T-helper 2 cell treated with Interferon-gamma antibody and Interleukin-4, amounts not matched to agents 5 μg/mL and 100 μg/mL, for 36 hours (primary cell): ENCODE measurements at places on chromosomes 13 and 19.

- DNase-seq: no peak
These were observed 6.7 kb upstream of the MKNK2 start for GRCh38 chr19:2057484-2058469.

GRCh38 chr19:45782162-45782691 is at the start of gene DMPK:
Gene DMPK, minus strand, starts transcription at chr19:45782490. Its CDS starts 138 bp downstream, at chr19:45782352.
- no peak for DNase-seq

DNA sequence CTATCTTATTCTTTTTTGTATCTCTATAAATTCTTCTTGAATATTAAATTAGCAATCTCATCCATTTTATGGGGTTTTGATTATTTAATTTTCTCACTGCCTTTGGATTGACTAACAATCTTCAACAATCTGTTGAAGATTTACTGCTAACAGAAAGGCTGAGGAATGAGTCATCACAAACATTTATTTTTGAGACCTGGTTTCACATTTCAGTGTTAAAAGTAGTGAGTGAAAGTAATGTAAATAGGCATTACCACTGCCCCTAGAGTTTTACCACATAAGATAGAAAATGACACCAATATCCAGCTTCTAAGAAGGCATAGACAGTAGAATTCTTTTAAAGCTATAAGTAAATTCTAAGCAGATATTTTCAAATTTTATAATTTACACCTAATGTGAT is 472.8 kb downstream of the OLFM4 start:
- no peak for DNase-seq

GRCh38 chr19:12696366-12697335 is at the start of gene FBXW9:
Gene FBXW9, minus strand, starts transcription at chr19:12696631. Its CDS starts 50 bp downstream, at chr19:12696581.
- DNase-seq: peak; percentile 95

DNA sequence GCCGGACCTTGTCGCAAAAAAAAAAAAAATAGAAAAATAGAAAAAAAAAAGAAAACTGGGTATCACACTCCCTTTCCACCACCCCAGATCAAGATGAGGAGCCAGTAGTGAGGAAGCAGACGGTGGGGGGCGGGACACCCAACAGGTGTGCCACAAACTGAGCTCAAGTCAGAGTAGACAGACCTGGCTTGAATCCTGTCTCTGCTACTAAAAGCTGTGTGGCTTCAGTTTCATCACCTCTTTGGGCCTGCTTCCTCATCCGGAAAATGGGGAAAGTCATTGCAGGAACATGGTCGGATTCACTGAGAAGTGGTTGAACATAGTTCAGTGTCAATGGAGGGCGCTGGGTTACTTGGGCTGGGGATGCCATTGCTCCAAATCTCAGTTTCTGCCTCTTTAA is 2.9 kb downstream of the HIF3A start:
- no peak for DNase-seq

DNA sequence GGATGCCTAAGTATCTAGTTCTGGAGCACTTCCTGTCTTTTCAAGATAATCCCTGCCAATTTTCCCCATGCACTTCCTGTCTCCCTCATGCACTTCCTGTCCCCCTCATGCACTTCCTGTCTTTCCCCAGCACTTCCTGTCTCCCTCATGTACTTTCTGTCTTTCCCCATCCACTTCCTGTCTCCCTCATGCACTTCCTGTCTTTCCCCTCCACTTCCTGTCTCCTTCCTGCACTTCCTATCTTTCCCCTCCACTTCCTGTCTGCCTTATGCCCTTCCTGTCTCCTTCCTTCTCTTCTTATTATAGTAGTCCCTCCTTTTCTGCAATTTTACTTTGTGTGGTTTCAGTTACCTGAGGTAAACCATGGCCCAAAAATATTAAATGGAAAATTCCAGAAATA is 3.0 kb upstream of the TNNT1 start:
- DNase-seq: no peak

GRCh38 chr13:98490195-98490836 is 86.6 kb downstream of the STK24 start:
- DNase-seq: no peak

DNA sequence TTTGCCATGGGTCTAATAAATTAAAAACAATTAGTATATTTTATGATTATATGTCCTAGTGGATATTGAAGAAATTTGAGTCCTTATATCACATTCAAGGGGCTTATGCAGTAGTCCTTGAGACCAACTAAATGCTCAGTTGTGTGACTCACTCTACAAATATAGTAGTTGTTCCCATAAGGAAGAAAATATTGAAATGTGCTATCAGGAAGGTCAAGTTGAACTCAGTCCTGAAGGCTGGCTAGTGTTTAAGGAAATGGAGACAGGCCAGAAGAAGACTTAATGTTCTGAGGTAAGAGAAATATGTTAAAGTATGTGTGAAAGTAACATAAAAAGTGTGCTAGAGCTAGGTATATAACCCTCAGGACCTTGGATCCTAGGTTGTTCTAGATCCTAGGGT is 766.1 kb upstream of the GPC6 start:
- DNase-seq: no peak

DNA sequence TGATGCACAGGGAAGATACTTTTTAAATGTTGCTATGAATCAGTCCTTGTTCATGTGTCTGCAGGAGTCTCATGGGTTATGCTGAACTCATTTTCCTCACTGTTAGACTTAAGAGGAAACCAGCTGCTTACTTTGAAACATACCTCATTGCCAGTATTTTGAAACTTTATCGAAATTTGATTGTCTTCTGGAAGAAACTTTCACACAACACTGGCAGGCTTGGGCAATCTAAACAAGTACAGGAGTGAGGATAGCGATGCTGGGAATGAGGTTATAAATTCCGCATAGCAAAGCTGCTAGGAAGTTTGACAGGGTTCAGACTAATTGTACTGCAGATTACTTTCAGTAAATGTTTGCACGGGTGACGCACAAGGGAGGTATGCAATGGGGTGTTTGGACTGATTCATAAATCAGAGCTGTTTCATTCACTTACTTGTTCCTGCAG is 245.7 kb downstream of the DNAJC15 start:
- DNase-seq: no peak

GRCh38 chr13:36795463-36795862 is 23.6 kb upstream of the RFXAP start:
- DNase-seq: no peak

DNA sequence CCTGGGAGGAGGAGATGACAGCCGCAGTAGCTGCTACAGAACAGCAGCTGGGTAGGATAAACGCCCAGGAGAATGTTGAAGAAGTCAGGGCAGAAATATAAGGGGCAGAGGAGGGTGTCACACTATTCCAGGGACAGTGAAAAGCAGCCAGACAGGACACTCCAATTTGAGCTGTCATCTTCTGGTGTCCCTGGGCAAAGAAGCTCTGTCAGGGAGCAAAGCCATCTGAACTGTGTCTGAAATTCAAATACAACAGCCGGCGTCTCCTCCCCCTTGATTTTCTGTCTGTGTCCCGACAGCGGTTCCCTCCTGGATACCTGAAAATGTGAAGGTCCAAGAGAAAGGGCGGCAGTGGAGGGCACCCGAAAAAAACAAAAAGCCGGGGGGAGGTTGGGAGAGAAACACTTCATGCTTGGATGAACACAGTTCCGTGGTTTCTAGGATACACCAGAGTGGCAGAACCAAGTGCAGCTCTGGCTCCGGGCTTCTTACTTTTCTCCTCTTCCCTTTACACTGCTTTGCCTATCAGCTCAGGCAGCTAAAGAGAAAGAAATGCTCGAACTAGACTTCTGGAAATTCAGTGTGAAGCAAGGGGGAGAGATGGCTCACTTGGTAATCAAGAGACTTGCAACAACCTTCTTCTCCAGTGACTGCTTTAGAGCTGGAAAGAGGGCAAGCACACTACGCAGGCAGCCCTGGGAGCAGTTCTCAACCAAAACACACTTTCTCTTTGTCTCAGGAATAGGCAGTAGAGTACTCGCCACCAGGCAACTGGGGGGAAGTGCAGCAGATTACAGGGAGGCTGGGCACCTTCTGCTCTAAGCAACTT is 465.6 kb downstream of the ITGBL1 start:
- DNase-seq: no peak

DNA sequence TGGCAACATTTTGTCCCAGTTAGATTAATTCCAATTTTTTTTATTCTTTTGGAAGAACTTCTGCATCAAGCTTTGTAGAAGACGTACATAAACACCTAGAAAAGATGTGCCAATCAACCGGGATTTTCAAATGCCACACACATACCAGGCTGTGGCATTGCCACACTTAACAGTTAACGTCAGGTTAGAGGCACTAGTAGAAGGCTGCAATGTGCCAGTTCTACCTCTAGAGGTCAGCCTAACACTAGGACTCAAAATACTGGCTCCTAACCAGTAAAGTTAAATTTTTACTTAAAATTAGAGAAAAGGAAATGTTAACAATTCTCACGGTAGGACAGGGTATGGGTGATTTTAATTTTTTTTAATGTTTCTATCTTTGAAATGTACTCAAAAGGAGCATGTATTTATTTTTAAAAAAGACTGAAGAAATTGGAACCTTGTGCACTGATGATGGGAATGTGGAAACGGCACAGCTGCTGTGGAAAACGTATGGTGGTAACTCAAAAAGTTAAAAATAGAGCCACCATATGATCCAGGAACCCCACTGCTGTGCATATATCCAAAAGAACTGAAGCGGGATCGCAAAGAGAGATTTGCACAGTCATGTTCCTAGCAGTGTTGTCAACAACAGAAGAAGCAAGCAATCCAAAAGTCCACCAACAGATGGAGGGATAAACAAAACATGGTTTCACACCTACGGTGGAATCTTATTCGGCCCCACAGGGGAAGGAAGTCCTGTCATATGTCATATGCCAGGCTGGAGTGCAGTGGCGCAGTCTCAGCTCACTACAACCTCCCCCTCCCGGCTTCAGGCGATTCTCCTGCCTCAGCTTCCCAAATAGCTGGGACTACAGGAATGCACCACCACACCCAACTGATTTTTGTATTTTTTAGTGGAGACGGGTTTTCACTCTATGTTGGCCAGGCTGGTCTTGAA is 30.3 kb downstream of the CRYL1 start:
- DNase-seq: peak; percentile 30

DNA sequence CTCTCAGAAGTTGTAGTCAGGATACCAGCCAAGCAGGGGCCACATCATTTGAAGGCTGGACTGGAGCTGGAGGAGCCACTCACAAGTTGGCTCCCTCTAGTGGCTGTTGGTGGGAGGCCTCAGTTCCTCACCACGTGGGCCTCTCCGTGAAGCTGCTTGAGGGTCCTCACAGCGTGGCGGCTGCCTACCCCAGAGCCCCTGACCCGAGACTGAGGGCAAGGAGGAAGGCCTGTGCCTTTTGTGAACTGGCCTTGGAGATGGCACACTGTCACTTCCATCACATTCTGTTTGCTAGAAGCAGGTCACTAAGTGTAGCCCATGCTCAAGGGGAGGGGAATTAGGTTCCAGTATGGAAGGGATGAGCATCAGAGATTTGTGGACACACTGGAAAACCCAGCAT is 14.6 kb downstream of the GNA11 start:
- DNase-seq: peak; percentile 56

DNA sequence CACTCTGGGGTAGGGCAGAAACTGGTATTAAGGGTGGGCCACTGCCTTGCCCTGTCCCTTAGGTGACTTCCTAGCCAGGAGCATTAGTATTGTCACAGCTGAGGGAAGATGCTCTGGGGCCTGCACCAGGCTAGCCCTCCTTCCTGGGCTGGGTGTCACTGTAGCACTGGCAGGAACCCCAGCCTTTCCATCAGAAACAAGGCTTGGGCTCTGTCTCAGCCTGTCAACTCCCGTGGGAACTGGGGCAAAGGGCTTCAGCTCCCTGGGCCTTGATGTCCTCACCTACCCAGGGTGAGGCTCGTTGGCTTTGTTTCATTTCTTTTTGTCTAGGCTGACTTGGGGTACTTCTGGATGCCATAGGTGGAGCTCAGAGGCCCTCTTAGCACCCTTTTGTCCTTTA is 18.0 kb downstream of the PAF1 start:
- DNase-seq: no peak

- no peak for DNase-seq
These were observed 9.0 kb upstream of the CD70 start for GRCh38 chr19:6599866-6600454.

DNA sequence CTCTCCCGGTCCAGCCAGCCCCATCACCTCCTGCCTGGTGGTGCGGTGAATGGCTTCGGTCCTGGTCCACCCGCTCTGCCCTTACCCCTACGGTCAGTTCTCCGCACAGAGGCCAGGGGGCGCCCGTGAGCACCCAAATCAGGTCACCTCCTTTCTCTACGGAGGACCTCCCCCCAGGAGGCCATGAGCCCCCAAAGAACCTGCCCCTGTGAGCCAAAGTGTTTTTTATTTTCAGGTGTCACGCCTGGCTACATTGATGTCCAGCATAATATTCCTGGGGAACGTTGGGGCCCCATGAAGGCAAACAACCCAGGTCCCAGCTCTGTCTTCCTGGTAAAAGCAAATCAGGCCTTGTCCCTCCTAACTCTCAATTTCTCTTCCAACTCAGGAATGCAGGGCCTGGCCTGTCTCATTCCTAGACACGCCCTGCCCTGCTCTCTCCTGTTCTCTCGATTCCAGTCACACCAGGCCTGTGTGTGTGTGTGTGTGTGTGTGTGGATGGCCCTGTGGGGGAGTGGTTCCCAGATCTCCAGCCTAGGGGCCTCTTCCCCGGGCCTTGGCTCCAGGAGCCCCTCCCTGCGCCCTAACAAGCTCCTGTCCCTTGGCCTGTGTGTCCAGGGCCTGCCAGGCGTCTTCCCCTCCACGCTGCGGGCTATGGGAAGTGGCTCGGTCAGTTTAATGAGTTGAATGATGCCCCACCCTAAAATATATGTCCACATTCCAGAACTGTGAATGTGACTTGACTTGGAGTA is 9.7 kb upstream of the GIPC1 start:
- peak; percentile 58 for DNase-seq

- DNase-seq: no peak
These were observed 140.7 kb downstream of the KCTD12 start for GRCh38 chr13:76745261-76746200.

- no peak for DNase-seq
These were observed 117.3 kb downstream of the POSTN start for GRCh38 chr13:37481011-37481884.

- DNase-seq: no peak
These were observed 13.0 kb downstream of the FFAR2 start for GRCh38 chr19:35461060-35461459.

- no peak for DNase-seq
These were observed 88.4 kb upstream of the OXGR1 start for GRCh38 chr13:97082461-97083207.

DNA sequence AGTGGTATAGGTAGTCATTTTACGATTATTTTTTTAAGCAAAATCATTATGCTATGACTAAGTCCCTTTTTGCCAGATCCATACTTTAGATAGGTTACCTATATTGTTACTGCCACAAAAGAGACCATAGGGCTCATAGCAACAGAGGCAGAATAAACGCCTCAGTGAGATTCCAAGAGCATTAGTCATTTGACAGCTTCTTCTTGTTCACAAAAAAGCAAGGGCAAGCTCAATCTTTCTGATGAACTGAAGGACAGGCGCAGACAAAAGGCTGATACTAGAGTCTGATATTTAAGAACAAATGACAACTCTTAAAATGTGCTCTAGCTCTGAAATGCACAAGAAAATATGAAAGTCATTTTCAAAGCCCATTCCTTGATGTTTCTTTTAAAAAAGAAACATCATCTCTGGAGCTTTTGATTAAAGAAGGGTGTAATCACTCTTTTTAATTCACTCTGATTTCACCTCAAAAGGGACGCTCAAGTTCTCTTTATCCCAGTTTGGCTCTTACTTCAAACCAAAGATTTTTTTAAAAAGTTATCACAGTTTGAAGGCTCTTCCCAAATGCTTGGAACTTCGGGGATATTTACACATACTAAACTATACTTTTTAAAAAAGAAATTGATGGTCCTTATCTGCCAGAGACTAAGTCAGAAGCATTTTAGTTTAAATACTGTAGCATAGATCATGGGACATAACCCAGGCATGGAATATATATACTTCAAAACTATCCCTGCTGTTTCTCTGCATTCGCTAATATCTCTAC is 187.2 kb downstream of the EFNB2 start:
- no peak for DNase-seq

GRCh38 chr19:6216236-6216995 is 63.4 kb downstream of the MLLT1 start:
- no peak for DNase-seq
